Left ventricle myocardium superior (tissue), 1 donor: ENCODE measurements at places on chromosomes 7 and 10.

- DNase-seq, result no peak
These were observed 36.1 kb upstream of the ZNF518A start for GRCh38 chr10:96093948-96094347.

DNA sequence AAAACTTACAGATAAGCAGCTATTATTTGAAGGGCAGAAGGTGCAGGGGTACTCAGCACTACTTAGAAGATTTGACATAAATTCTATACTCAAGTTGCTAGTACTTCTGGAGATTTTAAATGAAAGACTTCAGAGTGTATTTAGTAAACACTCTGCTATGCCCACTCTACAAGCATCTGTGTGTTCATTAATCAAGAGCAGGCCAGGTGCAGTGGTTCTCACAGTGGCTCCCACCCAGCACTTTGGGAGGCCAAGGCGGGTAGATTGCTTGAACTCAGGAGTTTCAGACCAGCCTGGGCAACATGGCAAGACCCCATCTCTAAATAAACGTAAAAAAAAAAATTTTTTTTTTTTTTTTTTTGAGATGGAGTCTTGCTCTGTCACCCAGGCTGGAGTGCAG, 38.9 kb upstream of the TOMM7 start:
- DNase-seq, result no peak

DNA sequence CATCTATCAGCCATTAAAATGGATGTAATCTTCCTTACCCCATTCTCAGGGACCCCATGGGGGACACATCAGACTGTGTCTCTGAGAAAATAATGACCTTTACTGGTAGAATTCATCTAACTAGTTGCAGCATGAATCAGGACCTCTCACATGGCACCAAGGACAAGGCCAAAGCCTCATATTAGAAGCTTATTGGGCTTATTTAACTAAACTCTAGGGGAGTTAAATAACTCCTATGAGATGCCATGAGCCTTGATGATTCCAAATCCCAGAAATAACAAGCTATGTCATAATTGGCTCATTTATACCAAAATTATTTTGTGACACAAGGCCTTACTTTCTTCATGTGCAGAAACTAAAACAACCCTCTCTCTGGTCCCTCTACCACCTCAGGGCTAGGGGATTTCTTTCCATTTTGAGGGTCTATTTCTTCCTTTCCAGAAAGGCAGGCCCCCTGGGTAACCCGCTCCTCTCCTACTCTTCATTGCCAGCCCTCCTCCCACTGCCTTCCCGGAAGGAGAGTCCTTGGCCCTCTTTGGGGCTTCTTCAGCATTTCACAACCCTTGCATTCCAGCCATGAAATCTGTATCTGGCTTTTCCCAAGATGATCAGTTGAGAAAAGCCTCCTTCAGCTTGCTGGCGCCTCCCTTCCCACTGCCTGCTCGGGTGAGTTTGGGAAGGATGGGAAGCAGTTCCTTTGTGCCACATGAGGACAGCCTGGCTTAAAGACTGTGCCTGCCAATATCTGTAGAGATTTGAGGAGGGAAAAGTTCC, 41.8 kb upstream of the TRIM8 start:
- peak; percentile 61 for DNase-seq

GRCh38 chr7:74283858-74284447, 5.3 kb upstream of the CLIP2 start:
- DNase-seq, result peak; percentile 23

GRCh38 chr10:88411772-88412349, 171.3 kb downstream of the RNLS start:
- DNase-seq, result no peak

GRCh38 chr7:98296833-98297232, 15.3 kb downstream of the BRI3 start:
- no peak for DNase-seq

DNA sequence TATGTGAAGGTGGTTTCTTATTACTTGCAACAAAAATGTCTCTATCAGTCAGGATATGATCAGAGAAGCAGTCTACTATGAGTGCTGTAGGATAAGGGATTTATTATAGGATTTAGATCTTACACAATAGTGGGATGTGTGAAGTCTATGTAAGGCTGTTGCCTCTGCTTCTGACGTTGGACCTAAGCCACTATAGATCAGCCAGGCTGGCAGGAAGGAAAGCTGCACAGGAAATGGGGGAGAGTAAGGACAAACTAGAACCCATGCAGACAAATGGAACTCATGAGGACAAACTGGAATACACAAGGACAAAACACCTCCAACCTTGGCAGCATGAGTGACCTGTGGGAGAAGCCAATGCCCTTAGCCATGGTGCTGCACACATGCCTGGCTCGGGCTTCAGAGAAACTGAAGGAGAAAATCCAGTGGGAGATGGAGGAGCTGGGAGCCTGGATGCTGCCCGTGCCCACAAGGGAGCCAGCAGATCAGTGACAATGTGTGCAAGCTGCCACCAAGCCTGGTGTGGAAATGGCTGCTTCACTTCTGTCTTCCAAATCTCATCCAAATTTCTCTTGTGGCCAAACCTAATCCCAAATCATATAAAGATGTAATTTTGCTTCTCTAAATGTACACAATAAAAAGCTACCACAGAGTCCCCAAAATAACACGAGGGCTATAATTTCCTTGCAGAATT, 147.0 kb upstream of the PCGF5 start:
- DNase-seq, result no peak

- no peak for DNase-seq
These were observed 41.3 kb downstream of the TAS2R41 start for GRCh38 chr7:143518941-143519340.

GRCh38 chr7:92754919-92755581, 81.3 kb downstream of the CDK6 start:
- peak; percentile 47 for DNase-seq

- DNase-seq, result no peak
These were observed 526.7 kb downstream of the CALN1 start for GRCh38 chr7:71885487-71885886.

DNA sequence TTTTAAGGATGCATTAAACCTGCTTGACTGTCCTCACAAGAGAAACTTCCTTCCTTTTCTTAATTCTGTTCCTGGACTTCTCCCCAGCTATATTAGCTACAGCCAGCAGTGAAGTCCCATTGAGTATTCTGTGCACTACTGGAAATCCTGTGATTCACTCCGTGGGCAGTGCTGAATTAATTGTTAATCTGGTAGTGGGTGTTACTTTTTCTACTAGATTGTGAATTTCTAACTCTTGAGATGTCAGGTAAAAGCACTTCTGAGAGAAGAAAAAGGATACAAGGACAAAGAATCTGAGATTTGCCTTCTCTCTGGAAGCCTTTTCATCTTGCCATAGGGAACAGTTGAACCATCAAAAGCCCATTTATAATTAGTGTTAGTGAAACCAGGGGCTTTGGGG, 33.9 kb downstream of the CYCS start:
- DNase-seq, result no peak

- no peak for DNase-seq
These were observed 28.9 kb downstream of the MAT1A start for GRCh38 chr10:80260295-80261243.

DNA sequence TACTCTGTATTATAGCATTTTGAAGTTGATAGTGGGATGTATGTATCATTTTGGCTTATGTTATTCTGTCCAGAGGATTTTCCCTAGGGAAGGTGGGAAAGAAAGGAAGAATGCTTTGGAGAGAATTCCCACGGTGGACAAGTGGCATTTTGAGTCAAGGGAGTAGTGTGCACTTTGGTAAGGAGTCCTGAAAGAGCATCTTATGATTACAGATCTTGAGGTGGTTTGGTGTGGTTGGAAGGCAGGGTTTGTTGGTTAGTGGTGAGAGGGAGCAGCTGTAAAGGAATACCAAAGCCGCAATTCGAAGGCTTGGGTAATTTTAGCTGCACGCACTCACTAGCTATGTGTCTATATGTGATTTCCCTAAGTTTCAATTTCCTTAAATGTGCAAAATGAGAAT, 16.1 kb downstream of the CCSER2 start:
- DNase-seq, result no peak

- DNase-seq, result no peak
These were observed 293.3 kb downstream of the ADRA2A start for GRCh38 chr10:111370101-111370500.

DNA sequence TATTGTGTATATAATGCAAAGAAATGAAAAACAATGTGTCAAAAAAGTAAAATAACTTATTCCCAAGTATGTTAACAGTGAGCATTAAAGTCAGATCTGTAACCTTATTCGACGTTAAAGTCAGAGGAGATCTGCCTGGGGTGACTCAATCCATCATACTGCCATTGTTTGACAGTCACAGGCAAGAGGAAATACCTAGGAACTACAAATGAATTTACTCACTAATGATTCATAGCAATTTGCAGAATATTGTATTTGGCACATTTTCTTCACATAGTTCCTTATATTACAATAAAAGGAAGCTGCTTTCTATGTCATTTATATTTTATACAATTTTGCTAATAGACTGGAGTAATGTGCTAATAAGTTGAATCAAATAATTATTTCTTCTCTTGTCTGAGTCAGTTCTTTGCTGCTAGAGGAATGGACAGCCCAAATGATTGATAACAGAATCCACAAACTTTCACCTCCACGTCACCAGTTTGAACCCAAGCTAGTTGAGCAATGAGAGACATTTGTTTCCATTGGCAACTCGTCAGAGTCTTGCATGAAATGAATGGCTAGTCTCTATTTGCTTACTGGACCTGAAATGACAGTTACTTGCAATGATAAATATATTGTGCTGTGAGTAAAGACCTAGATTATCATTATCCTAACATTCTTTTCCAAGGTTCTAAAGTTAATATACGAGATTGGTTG, 48.5 kb upstream of the TMEM106B start:
- no peak for DNase-seq

- no peak for DNase-seq
These were observed 21.0 kb downstream of the NUDT13 start for GRCh38 chr10:73131301-73131700.

GRCh38 chr7:32522746-32523530, 27.6 kb downstream of the AVL9 start:
- DNase-seq, result no peak

GRCh38 chr7:1937252-1937605, 267.2 kb downstream of the ELFN1 start:
- DNase-seq, result peak; percentile 18

DNA sequence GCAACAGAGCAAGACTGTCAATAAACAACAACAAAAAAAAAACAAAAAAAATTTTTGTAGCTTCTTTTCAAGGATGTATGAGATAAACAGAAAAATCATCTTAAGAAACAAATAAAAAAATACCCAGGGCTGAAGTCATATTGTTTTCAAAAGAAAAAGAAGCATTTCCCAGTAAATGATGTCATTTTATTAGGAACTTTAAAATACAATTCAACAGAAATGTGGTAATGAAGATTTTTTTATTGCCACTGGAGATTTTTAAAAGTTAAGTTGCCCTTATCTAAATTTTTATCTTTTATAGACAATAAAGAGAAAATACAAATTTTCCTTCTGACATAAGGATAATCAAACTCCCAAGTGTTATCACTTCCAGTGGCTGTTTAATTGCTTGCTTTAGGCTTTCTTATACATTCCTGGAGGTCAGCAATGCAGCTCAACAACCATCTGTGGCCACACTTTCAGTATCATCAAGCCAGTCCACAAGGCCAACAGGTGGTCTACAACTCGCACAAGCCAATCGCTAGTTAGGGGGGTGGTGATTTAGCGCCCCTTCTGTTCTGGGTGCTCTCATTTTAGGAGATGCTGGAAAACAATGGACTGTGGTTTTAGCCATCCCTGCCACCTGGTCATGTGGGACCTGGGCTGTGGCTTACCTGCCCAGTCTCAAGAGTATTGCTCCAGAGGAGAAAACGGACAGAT, 10.8 kb downstream of the SEPHS1 start:
- no peak for DNase-seq

DNA sequence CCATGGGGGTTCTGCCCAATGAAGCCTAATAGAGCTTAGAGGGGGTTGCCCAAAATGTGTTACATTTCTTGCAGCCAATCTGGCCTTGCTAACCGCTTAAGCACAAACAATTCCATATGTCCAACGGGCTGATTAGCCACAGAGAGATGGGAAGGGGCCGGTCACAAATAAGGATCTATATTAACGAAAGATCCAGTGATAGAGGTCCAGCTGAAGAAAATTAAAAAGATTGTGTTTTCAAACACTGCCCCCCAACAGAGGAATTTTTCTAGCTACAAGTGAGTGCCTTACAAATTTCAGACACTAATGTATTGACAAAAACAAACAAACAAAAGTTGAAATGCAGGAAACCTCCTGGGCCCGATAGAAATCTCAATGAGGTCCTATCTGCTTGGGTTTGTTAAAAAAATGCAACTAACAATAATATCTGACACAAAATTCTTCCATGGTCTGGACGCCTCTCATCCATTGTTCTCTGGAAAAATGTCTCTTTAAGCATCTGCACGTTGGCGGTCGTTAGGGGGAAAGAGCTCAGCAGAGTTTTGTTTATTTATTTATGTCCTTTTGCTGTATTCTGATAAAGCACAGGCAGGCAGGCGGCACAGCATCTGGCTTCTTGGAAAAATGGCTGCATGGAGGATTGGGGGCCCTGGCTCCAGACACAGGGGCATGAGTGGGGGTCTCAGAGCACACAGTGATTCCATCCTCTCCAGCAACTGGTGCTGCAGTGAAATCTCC, 402.0 kb downstream of the RPS24 start:
- DNase-seq, result no peak

GRCh38 chr10:121155742-121156474, 304.7 kb downstream of the WDR11 start:
- no peak for DNase-seq

- no peak for DNase-seq
These were observed 24.3 kb upstream of the DNAJB12 start for GRCh38 chr10:72379062-72379461.

GRCh38 chr10:74419491-74419951, 268.5 kb downstream of the ADK start:
- no peak for DNase-seq

DNA sequence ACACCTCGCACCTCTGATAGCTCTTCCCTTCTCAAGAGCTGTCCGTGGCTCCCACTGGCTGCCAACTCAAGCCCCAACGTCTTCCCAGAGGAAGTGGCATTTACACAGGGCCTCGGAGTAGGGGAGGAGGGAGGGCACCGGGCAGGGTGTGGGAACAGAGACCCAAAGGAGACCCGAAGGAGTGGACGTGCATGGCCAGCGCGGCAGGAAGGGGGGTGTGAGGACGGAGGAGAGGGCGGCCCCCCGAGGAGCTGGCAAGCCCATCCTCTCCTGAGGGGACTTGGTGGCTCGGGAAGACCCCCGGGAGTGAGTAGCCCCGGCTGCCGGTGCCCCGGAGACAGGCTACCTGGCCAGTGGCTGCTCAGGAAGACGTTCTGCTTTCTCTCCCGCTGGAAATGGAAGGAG, 85.9 kb downstream of the FOXL3 start:
- DNase-seq, result peak; percentile 21

- no peak for DNase-seq
These were observed 2.4 kb downstream of the NAMPT start for GRCh38 chr7:106282390-106282789.

DNA sequence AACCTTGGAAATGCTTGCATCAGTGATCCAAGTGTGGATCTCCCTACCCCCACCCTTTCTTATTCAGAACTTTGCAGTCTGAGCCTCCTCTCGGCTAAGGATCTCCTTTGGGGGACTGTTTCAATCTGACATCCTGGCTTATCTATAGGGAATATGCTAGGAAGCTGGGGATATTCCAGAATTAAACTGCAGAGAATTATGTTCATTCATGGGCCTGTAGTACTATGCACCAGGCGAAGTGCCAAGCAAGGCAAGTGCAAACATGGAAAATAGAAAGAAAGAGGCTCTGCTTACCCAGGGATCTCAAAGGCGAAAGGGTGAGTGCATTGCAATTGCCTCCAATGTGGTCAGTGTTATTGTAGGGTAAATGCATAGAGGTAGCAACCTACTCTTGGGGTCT, 96.5 kb downstream of the CACNB2 start:
- DNase-seq, result no peak

GRCh38 chr7:97865104-97865503, 7.1 kb downstream of the ASNS start:
- no peak for DNase-seq
